Endothelial cell (in vitro differentiated cells): ENCODE measurements at places on chromosomes 5 and 9. TPM values are rescaled to one million over a fixed set of nuclear protein-coding genes. Genes with fewer than 3 reads are reported as not detected.

FBP1 gene
- total RNA-seq: not detected

FOXD4L6 gene
- total RNA-seq: not detected

HBEGF gene
- total RNA-seq: 22.6 TPM

ZNF883 gene
- total RNA-seq: 6.1 TPM

KIF27 gene
- total RNA-seq: 6.5 TPM

LTC4S gene
- total RNA-seq: 1.0 TPM

GFPT2 gene
- total RNA-seq: 10.1 TPM

SLC4A9 gene
- 0.23 TPM for total RNA-seq

NAIP gene
- total RNA-seq: 7.0 TPM

- DNase-seq: peak; percentile 43
These were observed 2.8 kb downstream of the CAMK2A start for GRCh38 chr5:150286820-150287219.

GRCh38 chr9:87620731-87621322 is 105.1 kb upstream of the CTSL start:
- DNase-seq: no peak

GRCh38 chr5:160524827-160525226 is 103.2 kb downstream of the PTTG1 start:
- no peak for DNase-seq

DNA sequence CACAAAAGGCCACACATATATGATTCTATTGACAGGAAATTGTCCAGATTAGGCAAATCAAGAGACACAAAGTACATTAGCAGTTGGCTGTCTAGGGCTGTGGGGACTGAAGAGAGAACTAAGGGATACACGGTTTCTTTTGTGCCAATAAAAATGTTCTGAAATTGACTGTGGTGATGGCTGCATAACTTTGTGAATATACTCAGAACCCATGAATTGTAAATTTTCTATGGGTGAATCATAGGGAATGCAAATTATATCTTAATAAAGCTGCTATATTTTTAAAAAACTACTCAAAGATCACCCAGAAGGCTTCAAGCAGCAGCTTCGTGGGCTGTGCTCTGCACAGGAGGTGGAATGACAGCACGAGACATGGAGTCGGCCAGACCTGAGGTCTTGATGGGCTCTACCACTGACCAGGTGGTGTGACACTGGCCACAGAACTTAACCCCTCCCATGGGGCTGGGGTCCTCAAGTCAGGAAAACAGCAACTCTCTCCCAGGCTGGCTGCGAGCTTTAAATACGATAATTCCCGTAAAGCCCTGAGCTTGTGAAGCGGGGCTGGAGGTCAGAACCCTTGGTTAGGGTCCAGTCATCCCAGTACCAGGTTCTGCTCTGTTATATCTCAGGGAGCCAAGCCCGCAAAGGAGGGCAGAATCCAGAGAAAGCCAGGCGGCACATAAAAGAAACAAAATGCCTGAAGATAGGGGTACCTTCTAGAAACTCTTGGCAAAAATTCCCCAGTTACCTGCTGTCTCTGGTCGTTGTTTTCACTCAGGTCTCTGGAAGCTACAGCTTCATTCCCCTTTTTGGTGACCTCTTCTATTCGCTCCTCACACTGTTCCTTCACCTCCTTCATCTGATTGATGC is 59.1 kb downstream of the GOLM1 start:
- DNase-seq: no peak

GRCh38 chr5:6820851-6821479 is 107.7 kb downstream of the TENT4A start:
- DNase-seq: peak; percentile 78

DNA sequence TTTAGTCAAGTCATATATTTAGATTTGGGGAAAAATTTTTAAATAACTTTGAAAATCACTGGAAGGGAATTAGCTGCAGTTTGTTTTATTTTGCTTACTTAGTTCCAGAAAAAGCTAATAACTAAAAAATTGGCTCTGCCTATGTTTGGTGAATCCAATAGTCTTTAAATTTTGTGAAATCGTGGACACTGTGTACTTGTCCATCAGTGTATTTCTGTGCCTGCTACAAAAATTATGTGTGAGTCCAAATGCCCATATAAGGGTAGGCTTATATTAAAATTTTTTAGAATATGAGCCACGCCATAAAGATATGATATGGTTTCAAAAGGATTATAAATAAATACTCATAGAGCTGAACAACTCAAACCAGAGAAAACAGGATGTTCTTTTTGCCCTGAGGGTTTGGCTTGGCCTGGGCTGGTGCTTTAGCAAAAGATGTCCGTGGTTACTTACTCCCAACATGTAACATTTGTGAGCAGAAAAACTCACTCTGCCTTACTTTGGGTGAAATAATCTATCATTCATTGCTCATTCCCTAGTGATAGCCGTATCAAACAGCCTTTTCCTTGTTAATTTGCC is 133.2 kb upstream of the PRLR start:
- no peak for DNase-seq

DNA sequence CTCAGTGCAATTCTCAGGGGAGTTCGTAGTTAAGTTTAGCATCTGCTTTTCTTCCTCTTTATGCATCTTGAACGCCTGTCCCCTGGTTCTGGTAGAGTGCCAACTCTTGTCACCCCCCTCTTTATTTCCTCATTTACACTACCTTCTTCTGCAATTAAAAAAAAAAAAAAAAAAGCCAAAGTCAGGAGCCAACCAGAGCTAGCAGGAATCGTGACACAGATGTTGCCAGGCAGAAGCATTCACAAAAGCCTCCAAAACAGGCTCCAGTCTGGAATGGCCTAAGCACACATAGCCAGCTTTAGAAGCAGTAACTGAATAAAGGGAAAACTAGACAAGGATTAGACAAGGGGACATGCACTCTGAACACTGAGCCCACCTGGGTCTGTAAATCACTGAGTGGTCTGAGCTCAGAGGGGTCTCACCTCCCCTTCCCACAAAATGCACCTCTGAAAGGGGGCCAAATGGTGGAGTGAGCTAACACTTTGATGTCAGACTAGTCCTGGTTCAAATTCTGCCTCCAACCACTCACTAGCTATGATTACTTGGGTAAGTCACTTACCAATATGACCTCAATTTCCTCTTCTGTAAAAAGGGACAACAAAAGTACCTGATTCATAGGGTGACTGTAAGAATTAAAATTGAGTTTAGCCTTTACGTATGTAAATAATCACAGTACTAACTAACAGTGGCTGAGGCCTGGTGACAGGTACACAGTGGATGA is 2.0 kb downstream of the CD74 start:
- DNase-seq: peak; percentile 53

GRCh38 chr9:95107001-95107749 is 210.3 kb downstream of the FANCC start:
- DNase-seq: no peak

- DNase-seq: no peak
These were observed 25.1 kb downstream of the XRCC4 start for GRCh38 chr5:83102364-83102980.

- no peak for DNase-seq
These were observed 87.2 kb downstream of the ATPSCKMT start for GRCh38 chr5:10162468-10162867.

- no peak for DNase-seq
These were observed 232.4 kb downstream of the SAXO1 start for GRCh38 chr9:18800579-18800978.

DNA sequence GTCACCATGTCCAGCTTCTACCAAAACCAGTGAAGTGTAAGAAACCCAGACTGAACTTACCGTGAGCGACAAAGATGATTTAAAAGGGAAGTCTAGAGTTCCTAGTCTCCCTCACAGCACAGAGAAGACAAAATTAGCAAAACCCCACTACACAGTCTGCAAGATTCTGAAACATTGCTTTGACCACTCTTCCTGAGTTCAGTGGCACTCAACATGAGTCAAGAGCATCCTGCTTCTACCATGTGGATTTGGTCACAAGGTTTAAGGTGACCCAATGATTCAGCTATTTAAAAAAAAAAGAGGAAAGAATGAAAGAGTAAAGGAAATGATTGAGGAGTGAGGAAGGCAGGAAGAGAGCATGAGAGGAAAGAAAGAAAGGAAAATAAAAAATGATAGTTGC is 19.8 kb downstream of the IL7R start:
- DNase-seq: no peak

- DNase-seq: peak; percentile 61
These were observed 52.3 kb downstream of the PSD2 start for GRCh38 chr5:139847790-139848507.

DNA sequence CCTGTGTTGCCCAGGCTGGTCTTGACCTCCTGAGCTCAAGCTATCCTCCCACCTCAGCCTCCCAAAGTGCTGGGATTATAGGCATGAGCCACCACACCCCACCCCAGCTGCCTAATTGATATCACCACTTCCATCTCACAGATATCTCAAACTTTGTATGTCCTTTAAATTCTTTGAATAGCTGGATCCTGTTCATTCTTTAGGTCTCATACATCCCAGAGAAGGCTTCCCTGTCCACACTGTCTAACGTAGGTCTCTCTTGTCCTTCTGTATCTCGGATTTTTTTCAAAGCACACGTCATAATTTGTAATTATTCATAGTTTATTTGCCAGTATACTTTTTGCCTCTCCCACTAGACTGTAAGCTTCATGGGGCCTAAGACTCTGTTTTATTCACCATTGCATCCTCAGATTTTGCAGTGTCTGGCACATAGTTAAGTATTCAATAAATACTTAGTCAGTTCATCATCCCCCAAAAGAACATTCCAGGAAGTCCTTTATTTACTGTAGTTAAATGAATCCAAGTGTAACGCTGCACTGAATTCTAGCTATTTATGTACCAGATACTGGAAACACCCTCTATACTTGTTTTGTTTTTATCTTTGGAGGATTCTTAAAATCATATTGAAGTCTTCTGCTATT is 10.5 kb downstream of the ARSK start:
- DNase-seq: no peak

- DNase-seq: no peak
These were observed 113.0 kb downstream of the KLHL3 start for GRCh38 chr5:137622850-137623249.

DNA sequence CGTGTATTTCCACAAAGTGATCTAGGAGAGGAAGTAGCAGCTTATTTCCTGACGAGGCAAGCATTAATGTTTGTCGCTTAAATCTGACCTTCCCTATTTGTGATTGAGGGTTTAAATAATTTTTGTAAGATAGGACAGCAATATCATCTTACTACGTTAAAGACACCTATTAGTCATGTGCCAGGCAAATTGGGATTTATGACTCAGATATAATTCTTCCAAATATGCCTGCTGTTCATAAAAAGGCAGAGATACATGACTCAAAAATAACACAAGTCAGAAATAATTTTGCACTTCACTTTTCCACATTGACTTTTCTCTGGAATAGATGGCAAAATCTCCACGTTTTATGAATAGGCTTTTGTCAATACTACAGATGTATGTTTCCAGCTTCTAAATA is 43.0 kb upstream of the CDH12 start:
- DNase-seq: no peak

DNA sequence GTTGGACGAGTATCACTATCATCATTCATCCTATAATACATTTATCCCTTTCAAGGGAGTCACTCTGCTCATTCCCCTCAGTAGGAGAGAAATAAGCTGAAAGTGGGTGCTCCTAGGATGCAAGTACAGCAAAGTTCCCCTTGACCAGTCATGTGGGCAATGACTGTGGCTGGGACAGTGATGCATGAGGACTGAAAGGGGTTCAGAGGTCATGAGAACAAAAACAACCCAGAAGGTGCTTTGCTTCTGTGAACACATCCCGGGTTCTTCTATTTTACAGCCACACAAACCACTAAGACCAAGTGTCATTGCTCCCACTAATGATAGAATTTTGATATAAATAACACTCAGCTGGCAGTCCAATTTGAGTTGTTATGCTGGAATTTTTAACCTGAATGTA is 177.8 kb upstream of the ADCY2 start:
- DNase-seq: no peak

DNA sequence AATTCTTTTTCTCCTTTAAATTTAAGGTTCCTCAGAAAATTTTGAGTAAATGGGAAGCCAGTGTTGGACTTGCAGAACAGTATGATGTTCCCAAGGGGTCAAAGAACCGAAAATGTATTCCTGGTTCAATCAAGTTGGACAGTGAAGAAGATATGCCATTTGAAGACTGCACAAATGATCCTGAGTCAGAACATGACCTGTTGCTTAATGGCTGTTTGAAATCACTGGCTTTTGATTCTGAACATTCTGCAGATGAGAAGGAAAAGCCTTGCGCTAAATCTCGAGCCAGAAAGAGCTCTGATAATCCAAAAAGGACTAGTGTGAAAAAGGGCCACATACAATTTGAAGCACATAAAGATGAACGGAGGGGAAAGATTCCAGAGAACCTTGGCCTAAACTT is 76.0 kb downstream of the NSD1 start:
- DNase-seq: no peak

- no peak for DNase-seq
These were observed 28.7 kb downstream of the LARP1 start for GRCh38 chr5:154783774-154784460.

GRCh38 chr5:31889001-31889561 is 250.2 kb downstream of the PDZD2 start:
- DNase-seq: no peak

GRCh38 chr9:124098141-124098905 is 86.8 kb downstream of the LHX2 start:
- no peak for DNase-seq

DNA sequence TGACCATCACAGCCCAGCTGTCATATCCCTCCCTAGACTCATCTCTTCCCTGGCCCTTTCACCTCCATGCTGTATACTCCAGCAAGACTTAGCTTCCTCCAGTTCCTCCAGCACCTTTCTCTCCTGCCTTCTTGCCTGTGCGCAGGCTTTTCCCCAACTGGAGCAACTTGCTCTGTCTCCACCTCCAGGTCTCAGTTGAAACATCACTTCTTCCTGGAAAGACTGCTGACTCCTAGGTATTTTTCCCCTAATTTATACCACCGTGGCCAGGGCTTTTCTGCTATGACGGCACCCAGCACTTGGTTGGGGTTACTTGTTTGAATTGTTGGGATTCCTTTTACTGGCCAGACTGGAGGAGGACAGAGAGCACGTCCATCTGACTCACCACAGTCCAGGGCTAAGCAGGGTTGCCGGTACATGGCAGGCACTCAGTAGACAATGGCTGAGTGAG is 67.5 kb downstream of the KCNIP1 start:
- DNase-seq: no peak

- DNase-seq: no peak
These were observed 17.5 kb downstream of the NR2F1 start for GRCh38 chr5:93600409-93601070.
